ENCODE measurements at places on chromosomes 5 and 9.

DNA sequence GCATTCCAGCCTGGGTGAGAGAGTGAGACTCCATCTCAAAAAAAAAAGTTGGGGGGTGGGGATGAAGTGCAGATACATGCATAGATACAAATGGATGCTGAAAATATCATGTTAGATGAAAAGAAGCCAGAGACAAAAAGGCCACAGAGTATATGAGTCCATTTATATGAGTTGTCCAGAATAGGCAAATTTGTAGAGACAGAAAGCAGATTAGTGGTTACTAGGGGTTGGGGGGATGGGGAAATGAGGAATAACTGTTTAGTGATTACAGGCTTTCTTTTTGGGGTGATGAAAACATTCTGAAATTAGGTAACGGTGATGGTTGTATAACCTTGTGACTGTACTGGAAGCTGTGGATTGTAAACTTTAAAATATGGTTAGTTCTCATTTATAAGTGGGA is 13.8 kb upstream of the LHFPL2 start:
- DNase-seq, result no peak

GRCh38 chr9:5866685-5867084 is 24.0 kb upstream of the MLANA start:
- DNase-seq, result no peak

DNA sequence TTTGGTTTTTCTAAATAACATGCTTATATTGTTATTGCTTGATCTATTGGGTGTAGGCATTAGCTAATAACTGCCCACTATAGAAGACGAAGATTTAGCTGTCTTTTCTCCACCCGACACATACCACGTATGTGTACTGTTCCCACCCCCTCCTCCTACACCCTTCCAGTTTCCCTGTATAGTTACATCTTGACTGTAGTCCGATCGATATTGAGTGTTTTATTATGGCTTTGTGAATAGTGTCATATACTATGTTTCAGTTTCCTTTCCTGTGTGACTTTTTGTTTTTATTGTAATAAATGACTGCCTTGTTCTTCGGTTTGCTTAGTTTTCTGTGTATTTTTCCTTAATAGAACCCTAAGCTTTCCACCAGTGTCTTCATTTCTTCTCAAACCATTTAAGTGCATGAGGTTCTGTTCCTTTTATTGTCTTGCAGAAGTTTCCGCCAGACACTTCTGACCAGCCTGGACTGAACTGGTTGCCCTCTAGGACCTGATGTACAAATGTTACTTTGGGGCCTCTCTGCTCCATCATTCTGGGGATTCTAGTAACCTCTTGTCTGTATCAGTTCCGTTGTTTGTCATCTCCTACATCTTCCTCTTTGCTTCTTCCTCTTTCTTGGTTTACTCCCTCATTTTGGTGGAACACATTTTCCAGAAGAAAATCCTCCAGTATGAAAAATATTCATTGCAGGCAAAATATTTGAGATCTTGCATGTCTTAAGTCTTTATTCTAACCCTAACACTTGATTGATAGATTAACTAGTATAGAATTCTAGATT is 61.8 kb downstream of the PRKACG start:
- no peak for DNase-seq

- no peak for DNase-seq
Measured at GRCh38 chr5:83029912-83030311, 47.3 kb downstream of the TMEM167A start.

- no peak for DNase-seq
Measured at GRCh38 chr5:134552301-134552700, 26.8 kb downstream of the JADE2 start.

GRCh38 chr5:36584009-36584875 is 22.2 kb upstream of the SLC1A3 start:
- DNase-seq, result no peak

- DNase-seq, result no peak
Measured at GRCh38 chr9:71755230-71755629, 13.1 kb downstream of the CEMIP2 start.

All from KG1 (cell line).